ENCODE measurements at places on chromosomes 3 and 15.

- peak; percentile 58 for DNase-seq
Measured at GRCh38 chr3:15405448-15406050, 21.8 kb downstream of the METTL6 start.

- DNase-seq = no peak
Measured at GRCh38 chr3:41684797-41685735, 276.8 kb downstream of the ULK4 start.

- no peak for DNase-seq
Measured at GRCh38 chr3:42031808-42032480, 59.2 kb upstream of the TRAK1 start.

DNA sequence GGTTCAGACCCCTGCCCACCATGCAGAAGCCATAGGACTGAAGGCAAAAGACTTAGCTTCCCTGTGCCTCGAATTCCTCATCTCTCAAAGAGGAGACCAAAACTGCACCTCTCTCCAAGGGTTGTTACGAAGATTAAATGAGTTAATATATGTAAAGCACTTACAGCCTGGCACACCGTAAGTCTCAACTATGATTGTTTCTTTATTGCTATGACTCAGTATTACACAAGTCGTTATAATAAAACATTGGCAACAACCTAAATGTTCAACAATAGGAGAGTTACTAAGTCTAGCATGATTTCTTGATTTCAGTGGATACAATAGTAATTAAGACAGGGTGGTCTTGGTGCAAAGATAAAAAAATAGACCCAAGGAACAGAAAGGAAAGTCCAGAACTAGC is 19.6 kb upstream of the FGD5 start:
- DNase-seq = no peak

- no peak for DNase-seq
Measured at GRCh38 chr15:70741107-70741531, 22.2 kb downstream of the UACA start.

Measured in GM10248 (cell line).